Occipital lobe (tissue), 3 donors: ENCODE measurements at places on chromosomes 1 and 21.

- no peak for DNase-seq
These were observed 22.4 kb downstream of the ARMH1 start for GRCh38 chr1:44696789-44697345.

- no peak for DNase-seq
These were observed 273.8 kb downstream of the MATN1 start for GRCh38 chr1:30449428-30450147.

- no peak for DNase-seq
These were observed 136.8 kb downstream of the PTPRC start for GRCh38 chr1:198775606-198776005.

DNA sequence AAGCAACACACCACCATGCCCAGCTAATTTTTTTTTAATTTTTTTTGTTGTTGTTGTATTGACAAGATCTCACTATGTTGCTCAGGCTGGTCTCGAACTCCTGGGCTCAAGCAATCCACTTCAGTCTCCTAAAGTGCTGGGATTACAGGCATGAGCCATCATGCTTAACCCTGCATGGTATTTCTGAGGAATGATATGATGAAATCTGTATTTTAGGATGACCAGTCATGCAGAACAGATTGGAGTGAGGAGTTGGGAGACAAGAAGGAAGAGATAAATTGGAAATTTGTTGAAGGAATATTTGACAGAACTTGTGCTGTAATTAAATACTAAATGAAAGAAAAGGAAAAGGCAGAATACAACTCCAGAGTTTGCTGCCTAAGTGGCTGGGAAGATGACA lies 4.7 kb upstream of the NDUFS5 start:
- DNase-seq = no peak

DNA sequence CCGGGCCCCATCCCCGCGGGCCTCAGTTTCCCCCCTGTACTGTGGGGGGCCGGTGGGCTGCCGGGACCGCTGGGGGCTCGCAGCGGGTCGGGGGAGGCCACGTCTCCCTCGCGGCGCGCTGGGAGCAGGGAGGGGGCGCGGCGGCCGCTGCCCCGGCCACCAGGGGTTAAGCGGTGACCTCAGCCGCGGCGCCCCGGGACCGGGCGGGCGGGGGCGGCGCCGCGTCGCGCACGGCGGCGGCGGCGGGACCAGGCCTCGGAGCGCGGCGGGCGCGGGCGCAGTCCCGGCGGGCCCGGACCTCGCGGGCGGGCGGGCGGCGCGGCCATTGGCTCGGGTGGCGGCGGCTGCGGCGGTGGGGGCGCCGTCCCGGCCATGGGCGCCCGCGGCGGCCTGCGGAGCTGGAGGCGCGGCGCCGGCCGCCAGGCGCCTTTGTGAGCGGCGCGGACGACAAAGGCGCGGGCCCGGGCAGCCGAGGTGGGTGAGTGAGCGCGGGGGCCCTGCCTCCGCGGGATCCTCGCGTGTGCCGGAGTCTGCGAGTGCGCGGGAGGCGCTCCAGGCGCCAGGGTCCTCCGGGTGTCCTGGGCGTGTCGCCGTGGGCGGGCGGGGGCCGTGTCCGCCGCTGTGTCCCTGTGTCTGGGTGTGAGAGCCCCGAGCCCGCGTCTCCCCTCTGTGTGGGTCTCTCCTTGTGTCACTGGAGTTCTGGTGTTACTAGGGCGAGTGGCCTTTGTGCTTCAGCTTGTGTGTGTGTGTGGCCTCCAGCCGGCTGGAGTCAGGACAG lies at the start of gene ARHGEF10L:
ARHGEF10L (plus strand) TSS at position 222 of the 778 bp plus-strand sequence. CDS start 40,898 bp downstream, outside the sequence.
- DNase-seq = no peak

DNA sequence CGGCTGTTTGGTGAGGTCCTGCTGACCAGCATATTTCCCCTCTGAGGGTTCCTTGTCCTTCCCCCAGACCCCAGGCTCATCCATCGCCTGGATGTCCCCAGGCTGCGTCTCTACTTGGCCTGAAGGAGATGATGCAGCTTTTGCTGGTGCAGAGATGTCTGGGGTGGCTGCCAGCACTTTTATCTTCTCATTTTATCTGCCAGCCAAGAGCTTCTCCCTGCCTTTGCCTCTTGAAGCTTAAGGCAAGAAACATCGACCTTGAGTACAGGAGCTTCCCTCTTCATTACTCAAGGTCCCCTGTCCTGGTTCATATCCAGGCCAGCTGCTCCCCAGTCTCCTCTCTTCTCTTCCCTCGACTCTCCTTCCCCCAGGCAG lies 9.2 kb upstream of the H6PD start:
- DNase-seq = no peak

- DNase-seq = no peak
These were observed 289.2 kb upstream of the DPYD start for GRCh38 chr1:98210064-98210463.
